D721Med (cell line): ENCODE measurements at places on chromosomes 1 and 21.
A peak's percentile ranks its signal among the peaks of the same experiment; 100 is the strongest.

DNA sequence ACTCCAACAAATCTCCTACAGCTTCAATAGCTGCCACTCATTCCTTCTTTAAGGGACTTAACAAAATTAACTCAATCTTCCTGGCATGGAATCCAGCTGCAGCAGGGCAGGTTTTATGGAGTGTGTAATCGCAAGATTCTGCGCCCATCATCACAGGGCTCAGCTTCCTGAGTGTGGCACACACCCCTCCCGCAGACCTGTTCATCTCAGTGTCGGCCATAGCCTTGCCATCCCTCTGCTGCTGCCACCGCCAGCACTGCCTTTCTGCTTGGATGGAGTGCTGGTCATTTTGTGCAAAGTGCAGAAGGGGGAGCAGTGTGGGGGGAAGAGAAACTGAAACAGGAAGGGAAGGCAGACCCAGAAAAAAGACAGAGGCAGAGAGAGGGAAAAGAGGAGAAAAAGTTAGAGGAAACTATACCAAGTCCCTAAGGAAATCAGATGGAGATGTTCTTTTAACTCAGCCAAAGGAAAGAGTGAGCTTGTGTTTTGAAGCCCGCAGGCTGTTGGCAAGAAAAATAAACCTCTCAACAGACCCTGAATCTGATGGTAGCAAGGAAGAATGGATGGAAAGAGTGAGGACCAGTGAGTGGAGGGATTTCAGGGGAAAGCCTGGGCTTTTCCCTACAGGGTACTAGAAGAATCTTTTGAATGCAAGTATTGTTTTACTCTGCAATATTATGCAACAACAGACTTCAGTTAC is 324.2 kb downstream of the SEC16B start:
- no peak for DNase-seq

- no peak for DNase-seq
Observed at GRCh38 chr1:209302779-209303568, 280.5 kb upstream of the CAMK1G start.

GRCh38 chr1:119132179-119132578 is 8.3 kb downstream of the WARS2 start:
- no peak for DNase-seq

- no peak for DNase-seq
Observed at GRCh38 chr1:76267631-76268030, 193.1 kb downstream of the ST6GALNAC3 start.

GRCh38 chr1:42335050-42335808 is at the start of gene FOXJ3:
FOXJ3 (minus strand) TSS chr1:42335235; CDS start chr1:42311093, 24,142 bp downstream.
- peak; percentile 72 for DNase-seq

GRCh38 chr1:86149591-86149990 is 7.0 kb downstream of the COL24A1 start:
- DNase-seq: no peak

GRCh38 chr1:6070450-6070974 is 24.8 kb downstream of the KCNAB2 start:
- no peak for DNase-seq

DNA sequence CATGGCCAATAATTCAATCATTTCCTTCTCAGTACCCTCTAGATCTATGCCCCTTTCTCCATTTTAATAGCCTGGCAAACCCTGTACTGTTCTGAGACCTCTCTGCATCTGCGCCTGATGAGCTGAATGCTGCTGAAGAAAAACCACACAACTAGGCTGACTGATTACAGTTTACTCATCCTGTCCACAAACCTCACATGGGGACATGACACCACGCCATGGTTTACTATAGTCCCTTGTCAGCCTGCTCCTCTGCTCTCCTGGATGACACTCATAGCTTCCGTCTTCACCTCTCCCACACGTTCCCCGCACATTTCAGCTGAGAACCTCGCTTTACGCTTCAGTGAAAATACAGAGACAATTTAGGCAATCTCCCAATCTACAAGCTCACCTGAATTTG is 59.7 kb downstream of the DESI2 start:
- no peak for DNase-seq

DNA sequence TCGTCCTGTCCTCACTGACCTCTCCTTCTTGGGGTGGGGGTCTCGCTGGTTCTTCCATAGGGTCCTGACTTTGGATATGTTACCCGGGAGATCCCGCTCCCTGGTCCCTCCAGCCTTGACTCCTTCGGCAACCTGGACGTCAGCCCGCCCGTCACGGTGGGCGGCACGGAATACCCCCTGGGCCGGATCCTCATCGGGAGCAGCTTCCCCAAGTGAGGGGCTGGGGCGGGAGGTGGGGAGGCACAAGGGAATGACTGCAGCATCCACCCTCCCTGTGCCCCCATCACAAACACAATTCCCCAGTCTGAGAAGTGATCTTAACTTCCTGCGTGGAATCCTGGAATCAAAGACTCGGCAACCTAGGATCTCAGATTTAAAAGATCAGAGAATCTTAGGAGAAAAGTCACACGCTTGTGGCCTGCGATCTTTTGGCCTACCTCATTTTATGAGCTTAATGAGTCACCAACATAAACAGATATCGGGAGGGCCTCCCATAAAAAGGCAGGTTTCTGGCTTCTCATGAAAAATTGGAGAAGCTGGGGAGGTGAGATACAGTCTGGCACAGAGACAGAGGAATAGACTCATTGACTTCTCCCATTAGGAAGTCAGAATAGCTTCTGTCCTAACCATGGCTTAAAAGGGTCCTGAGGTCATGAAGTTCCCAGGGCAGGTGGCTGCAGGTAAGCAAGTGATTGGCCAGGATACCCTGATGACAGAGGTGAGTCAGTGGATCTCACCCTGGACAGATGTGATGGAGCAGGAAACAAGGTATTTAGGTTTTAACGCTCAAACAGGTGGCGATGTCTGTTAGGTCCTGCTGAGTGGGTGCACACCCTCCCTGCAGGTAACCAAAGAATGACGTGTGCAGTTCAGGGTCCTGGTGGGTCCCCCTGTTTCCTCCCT is 15.9 kb upstream of the PADI3 start:
- no peak for DNase-seq

DNA sequence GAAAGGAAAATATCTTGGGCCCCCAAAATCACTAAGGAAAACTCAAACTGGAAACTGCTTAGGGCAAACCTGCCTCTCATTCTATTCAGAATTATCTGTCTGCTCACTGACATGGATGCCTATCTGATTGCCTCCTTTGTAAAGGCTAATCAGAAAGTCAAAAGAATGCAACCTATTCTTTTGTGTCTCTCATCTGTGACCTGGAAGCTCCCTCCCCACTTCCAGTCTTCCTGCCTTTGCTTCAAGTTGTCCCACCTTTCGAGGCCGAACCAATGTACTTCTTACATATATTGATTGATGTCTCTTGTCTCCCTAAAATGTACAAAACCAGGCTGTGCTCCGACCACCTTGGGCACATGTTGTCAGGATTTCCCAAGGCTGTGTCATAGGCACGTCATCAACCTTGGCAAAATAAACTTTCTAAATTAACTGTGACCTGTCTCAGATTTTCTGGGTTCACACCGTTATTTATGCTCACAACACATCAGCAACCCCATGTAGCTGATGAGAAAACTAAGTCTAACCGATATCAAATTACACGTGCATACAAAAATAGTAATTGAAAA is 302.3 kb upstream of the NRIP1 start:
- DNase-seq: no peak

DNA sequence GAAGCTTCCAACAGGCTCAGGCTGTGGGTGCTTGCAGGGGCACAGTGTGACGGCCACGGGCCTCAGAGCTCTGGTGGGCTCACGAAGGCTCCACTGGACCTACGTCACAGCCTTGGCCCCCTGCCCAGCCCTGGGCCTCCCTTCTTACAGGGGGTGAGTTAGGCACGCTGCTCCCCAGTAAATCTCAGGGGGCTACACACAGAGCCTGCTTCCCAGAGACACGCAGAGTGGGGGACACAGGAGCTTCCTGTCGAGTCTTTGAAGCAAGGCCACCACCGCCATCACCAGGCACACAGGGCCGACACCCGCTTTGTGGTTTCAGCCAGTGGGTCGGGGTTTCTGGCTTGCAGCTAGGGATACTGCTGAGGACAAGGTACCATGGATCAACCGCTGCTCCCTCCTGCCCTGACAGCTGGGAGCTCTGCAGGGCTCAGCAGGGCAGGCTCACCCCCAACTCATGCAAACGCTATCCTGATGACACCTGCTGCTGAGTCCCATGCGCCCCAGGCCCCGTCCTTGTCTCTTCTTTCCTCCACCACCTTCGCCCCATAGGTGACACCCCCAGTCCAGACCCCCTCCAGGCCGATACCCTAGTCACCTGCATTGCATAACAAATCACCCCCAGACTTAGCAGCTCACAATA is 5.5 kb upstream of the CFAP410 start:
- no peak for DNase-seq

- DNase-seq: no peak
Observed at GRCh38 chr1:92964998-92965397, 3.7 kb upstream of the DIPK1A start.

GRCh38 chr21:42304556-42305454 is 10.4 kb downstream of the TFF3 start:
- no peak for DNase-seq

DNA sequence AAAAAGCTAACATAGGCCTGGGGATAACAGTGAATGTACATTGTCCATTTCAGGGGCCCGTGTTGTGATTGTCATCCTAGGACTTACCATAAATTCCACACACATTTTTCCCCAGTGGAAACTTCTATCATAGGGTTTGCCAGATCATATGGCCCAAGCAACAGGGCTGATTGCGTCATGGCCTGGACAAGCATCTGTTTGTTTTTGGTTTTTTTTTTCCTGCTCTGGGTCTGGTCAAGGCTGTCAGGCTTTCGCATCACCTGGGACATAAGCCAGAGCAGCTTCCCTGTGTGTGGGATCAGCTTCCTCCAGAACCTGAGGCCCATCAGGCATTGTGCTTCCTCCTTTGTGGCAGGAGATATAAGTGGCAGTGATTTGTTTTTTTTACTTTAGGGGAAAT is 598.5 kb upstream of the USP24 start:
- no peak for DNase-seq

GRCh38 chr1:92951141-92951582 is 10.1 kb downstream of the DIPK1A start:
- DNase-seq: no peak

GRCh38 chr1:84920159-84920558 is 27.2 kb upstream of the LPAR3 start:
- no peak for DNase-seq

DNA sequence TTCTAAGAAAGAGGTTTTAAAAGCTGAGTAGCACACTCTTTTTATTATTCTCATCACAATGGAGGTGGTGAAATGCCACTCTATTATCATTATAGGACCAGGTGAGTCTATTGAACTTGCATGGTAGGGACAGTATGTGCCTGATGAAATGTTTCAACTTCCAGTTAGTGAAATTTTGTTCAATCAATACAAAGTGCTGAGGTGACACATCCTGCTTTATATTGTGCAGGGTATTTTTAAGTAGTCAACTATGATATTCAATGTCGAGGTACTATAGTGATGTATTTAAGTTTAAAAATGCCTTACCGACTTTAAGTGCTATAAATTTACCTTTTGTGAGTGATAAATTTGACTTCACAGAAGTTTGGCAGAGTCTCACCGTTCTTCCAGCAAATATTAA is 284.7 kb upstream of the BRINP3 start:
- no peak for DNase-seq

DNA sequence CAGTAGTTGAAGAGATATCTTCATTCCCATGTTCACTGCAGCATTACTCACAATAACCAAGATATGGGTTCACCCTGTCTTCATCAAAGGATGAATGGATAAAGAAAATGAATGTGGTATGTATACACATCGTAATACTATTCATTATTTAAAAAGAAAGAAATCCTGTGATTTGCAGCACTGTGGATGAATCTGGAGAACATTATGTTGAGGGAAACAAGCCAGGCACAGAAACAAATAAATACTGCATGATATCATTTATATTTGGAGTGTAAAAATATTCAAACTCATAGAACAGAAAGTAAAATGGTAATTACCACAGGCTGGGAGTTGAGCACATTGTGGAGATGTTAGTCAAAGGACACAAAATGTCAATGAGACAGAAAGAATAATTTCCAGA is 977.2 kb downstream of the AMY1C start:
- no peak for DNase-seq

DNA sequence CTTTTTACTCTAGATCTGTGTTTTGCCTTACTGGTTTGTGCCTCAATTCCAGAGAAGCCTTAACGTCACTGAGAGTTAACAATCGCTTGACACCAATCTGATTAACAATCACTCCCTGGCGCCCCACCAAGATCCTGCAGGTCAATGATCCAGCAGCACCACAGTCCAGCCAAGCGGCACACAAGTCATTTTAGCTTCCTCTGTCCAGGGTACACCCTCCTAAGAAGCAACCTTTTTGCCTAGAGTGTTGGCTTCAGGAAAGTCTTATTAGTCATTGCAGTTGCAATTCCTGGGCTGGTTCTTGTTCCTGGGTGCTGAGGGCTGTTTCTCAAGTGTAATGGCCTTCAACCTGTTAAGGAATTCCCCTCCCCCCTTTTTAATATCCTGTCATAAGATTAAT is 323.0 kb upstream of the USP25 start:
- no peak for DNase-seq

DNA sequence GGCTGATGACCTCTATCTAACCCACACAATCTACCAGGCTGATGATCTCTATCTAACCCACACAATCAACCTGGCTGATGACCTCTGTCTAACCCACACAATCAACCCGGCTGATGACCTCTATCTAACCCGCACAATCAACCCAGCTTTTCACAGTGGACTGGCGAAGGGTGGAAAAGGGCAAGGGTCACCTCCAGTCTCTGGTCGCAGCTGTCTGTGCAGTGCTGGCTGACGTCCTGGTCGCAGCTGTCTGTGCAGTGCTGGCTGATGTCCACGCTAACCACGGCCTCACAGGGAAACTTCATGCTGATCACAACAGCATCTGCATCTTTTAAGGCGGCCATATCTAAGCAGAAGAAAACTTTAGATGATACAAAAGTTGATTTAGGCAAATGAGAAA is 12.2 kb upstream of the CCDC27 start:
- no peak for DNase-seq

- no peak for DNase-seq
Observed at GRCh38 chr1:23291706-23292105, 52.4 kb downstream of the HNRNPR start.

DNA sequence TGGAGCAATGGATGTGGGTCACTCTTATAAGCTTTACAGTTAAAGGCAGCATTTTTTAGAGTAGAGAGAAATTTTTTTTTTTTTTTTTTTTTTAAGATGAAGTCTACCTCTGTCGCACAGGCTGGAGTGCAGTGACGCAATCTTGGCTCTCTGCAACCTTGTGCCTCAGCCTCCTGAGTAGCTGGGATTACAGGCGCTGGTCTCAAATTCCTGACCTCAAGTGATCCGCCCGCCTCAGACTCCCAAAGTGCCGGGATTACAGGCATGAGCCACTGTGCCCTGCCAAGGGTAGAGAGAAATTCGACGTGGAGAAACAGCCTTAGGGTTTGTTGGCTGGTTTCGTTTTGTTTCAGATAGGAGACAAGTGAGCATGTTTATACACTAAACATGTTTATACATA is 594.2 kb upstream of the ADAMTS5 start:
- DNase-seq: no peak

GRCh38 chr1:118032883-118033282 is 103.3 kb downstream of the WDR3 start:
- DNase-seq: no peak
